ENCODE measurements at places on chromosomes 11 and 22.

- no peak for DNase-seq
Measured at GRCh38 chr11:108774037-108774730, 109.3 kb downstream of the DDX10 start.

DNA sequence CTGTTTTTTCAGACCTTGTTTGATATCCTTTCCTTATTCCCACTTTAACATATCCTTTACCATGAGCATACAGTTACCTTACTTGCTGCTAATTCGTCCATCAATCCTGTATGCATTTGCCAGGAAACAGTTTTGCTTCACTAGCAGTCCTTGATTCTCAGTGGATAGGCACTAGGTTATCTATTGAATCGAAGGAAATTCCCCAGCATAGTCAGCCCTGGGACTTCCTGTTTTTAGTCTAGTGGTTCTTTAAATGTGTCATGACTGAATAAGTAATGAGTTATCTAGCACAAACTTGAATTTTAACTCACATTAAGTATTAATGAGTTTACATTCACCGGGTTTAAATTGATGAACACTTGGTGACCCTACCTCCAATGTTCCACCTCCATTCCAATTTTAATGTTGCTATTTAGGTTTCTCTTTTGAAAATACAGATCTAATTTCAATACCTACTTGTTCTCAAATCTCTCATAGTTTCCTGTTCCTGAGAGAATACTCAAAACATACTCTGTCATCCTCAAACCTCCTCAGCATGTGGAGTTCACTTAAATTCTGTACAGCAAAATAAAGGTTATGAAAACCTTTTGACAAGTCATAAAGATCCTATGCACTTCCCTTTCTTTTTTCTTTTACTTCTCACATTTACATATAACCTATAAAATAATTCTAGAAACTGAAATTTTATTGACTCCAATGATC, 1375.1 kb upstream of the TENM4 start:
- peak; percentile 50 for DNase-seq

DNA sequence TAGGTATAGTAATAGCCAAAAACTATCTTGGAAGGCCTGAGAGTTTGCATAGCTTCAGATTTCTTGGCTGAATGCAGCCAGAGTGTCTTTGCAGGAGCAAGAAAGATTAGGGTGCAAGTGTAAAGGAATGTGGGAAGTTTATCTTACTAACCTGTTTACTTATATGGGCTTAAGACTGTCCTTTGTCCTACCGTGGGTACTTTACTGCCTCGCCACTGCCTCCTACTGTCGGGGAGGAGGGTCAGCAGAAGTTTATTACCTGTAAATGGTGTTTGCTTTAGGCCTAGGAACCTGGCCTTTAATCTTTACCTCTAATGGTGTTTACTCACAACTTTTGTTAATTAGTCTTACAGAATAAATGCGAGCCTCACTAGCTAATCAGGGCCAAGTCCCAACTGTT, 633.8 kb downstream of the DLG2 start:
- no peak for DNase-seq

DNA sequence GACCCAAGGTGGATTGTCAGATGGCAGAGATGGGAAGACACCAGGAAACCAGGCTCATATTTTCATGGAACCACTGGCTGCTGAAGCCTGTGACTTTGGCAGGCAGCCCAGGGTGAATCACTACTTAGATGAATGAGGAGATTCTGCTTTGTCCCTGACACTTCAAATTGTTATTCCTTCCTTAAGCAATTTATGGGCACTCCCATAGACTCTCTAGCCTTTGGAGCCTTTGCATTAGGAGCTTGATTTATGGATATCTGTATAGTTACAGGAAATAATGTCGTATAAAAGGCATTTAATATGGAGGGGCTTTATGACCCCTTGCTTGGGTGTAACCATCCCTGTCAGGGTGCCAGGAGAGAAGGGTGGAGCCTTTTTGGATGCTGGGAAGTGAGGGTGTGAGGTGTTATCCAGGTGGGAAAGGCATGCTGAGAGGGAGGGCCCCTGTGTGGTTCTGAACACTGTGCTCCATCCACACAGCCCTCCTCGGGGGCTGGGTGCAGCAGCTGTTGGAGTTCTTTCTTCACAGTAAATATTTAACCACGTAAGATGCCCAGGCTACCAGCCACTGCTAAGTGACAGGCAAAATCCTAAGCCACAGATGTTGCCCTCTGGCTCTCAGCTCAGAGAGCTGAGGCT, 35.3 kb downstream of the IL18 start:
- DNase-seq: no peak

GRCh38 chr11:133898770-133899115, 53.4 kb upstream of the SPATA19 start:
- DNase-seq: no peak

GRCh38 chr11:94910779-94911178, 62.6 kb downstream of the CWC15 start:
- DNase-seq: no peak

GRCh38 chr11:74978041-74978440, 10.7 kb upstream of the NEU3 start:
- no peak for DNase-seq

GRCh38 chr11:11810764-11811726, 30.7 kb upstream of the USP47 start:
- no peak for DNase-seq

DNA sequence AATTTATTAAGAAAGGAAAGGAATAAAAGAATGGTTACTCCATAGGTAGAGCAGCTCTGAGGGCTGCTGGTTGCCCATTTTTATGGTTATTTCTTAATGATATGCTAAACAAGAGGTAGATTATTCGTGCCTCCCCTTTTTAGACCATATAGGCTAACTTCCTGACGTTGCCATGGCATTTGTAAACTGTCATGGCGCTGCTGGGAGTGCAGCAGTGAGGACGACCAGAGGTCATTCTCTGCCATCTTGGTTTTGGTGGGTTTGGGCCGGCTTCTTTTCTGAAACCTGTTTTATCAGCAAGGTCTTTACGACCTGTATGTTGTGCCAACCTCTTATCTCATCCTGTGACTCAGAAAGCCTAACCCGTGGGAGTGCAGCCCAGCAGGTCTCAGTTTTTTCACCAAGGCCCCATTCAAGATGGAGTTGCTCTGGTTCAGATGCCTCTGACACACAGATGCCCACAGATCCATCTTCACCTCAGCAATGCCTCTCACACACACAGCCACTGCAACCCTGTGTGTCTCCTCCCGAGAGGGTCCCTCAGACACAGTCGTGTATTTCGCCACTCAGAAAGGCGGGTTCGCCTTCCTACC, 16.4 kb upstream of the JAM3 start:
- no peak for DNase-seq

DNA sequence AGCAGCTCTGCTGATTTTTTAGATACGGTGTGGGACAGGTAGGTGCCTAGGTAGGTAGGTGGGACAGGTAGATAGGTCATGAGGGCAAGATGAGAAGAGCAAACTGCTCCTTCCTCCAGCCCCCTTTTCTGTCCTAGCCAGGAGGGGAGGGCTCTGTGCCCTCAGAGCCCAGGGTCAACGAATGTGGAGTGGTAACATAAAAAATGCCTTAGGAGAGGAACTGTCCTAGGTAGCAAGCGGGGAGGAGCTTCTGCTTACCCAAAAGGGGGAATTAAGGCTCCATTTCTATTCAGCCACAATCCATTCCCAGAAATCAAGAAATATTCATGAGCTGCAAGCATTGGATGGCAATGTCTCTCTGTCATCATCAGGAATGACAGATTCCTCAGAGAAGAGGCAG, 234.8 kb downstream of the GRIK4 start:
- DNase-seq: no peak

DNA sequence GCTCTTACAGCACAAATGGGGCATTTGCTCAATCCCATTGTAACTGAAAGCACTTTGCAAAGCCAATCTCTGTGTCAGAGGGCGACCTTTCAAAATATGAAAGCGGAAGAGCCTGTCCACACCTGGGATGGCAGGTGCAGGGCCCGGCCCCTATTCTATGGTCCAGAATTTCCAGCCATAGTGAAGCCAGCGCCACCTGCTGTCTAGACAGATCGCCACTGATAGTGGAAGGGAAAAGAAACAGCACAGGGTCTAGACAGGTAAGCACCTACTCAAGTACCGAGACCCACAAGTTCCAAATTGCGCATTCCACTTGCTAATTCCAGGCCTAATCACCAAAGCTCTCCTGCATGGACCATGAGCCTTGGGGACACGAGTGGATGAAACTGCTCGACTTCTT, 141.4 kb downstream of the NTM start:
- no peak for DNase-seq

GRCh38 chr11:112885744-112886433, 75.3 kb upstream of the NCAM1 start:
- DNase-seq: no peak

DNA sequence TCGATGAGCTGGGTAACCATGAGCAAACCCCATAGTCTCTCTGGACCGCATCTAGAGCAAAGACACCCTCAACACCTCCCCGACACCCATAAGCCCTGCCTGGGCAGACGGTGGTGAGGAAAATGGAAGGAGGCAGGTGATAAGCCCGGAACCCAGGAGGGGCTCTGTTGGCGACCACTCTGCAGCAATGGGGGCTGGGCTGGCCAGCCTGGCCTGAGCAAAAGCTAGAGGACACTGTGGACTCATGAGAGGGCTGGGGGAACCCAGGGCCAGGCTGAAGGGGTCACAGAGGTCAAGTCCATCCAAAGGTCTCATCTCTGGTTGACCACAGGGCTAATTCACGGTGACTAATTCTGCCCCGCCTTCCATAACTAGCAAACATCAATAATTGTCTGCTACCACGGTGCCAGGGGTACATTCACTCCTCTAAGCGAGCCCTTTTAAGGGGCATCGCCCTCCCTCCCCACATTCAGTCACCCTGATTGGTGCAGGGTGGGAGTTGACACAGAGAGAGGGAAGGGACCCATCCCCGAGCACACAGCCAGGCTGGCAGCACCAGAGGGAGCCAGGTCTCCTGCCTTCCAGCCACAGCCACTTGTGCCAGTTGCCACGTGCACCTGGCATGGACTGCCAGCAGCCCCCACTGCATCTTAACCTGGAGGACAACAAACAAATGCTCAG, 4.0 kb downstream of the PYGM start:
- DNase-seq: no peak

GRCh38 chr11:112590764-112591163, 330.1 kb upstream of the PLET1 start:
- DNase-seq: no peak

- DNase-seq: no peak
Measured at GRCh38 chr11:19861171-19861570, 148.5 kb downstream of the NAV2 start.

- DNase-seq: peak; percentile 24
Measured at GRCh38 chr11:105000167-105000566, 22.8 kb downstream of the CASP5 start.

DNA sequence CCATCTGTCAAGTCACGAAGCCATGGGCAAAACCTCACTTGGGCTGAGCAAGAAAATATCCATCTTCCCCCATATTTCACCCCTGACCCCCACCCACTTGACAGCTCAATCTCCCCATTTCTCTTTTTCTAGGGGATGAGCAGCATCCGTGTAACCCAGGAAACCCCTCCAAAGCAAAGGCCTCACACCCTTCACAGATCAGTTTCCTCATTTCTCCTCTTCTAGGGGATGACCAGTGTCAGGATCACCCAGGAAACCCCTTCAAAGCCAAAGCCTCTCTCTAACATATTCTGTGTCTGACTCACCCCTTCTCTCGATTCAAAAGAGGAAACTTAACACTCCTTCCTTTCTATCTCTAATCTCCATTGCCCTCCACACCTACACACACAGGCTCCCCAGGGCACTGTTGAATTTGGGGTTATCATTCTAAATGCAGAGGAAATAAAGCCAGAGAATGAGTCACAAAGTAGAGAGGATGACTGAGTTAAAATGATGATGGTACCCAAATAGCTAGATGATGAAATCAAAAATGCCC, 439.7 kb downstream of the BUD13 start:
- DNase-seq: no peak

DNA sequence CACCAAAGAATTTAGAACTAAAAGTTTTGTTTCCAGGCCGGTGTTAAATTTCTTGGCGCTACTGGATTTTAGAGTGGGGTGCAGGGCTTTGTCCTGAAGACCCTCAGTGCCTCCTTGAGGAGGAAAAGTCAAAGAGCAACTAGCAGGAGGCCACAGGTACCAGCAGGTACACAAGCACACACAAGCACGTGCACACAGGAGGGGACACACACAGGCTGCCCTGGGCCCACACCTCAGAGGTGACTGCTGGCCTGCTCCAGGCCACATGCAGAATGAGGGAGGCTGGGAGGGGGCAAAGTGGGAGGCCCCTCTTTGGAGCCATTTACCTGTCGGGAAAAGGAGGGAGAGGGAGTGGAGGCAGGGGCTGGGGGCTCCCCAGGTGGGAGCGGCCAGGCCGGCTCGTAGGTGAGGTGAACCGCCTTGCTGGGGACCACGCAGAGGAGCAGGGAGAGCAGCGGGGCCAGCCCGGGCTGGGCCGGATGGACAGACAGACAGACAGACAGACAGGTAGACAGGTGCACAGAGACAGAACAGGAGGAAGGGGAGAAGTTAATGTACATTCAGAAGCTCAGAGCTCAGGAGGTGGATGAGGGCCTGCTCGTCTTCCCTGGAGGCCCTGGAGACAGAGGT, 12.2 kb downstream of the RAB3IL1 start:
- DNase-seq: no peak

DNA sequence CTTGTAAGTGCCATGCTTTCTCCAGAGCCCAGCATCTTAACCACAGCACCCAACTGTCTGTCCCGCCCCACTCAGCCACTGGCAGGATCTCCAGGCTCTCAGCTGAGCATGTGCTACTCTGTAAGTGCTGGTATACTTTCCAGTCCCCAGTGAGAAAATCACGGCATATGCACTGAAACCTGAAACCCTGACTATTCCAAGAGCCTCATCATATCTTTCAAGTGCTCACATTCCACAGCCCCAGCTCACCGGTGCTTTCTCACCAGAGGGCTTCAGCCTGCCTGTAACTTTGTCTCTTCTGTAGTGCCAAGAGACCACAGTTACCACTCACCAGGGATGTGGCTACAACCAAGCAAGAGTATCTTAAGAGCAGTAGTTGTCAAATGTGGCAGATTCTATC, 24.4 kb upstream of the PAMR1 start:
- DNase-seq: no peak

GRCh38 chr11:119144825-119145486, 3.9 kb upstream of the ABCG4 start:
- DNase-seq: peak; percentile 55

Measured in B cell (primary cell).